ENCODE measurements at places on chromosomes 7 and 10. TPM values are rescaled to one million over a fixed set of nuclear protein-coding genes. Genes with fewer than 3 reads are reported as not detected.

The NKX1-2 gene
- not detected for total RNA-seq

The C10orf62 gene
- not detected for total RNA-seq

The DRGX gene
- not detected for total RNA-seq

The NUPR2 gene
- total RNA-seq, result not detected

The FGFR2 gene
- total RNA-seq, result 0.10 TPM

The LOXL4 gene
- 9.1 TPM for total RNA-seq

The HMX3 gene
- total RNA-seq, result not detected

The GPRIN2 gene
- not detected for total RNA-seq

The AGR2 gene
- not detected for total RNA-seq

The AS3MT gene
- total RNA-seq, result 1.1 TPM

The ADCYAP1R1 gene
- not detected for total RNA-seq

The CRHR2 gene
- not detected for total RNA-seq

The ACSL5 gene
- 64.8 TPM for total RNA-seq

The ELN gene
- total RNA-seq, result 1.8 TPM

The FBXO24 gene
- total RNA-seq, result not detected

The AKR1B15 gene
- total RNA-seq, result not detected

The MEST gene
- total RNA-seq, result 1.0 TPM

The ZNF736 gene
- 2.7 TPM for total RNA-seq

The PILRA gene
- total RNA-seq, result not detected

The JAKMIP3 gene
- not detected for total RNA-seq

The VWDE gene
- total RNA-seq, result not detected
